ENCODE measurements at places on chromosomes 3 and 15.

DNA sequence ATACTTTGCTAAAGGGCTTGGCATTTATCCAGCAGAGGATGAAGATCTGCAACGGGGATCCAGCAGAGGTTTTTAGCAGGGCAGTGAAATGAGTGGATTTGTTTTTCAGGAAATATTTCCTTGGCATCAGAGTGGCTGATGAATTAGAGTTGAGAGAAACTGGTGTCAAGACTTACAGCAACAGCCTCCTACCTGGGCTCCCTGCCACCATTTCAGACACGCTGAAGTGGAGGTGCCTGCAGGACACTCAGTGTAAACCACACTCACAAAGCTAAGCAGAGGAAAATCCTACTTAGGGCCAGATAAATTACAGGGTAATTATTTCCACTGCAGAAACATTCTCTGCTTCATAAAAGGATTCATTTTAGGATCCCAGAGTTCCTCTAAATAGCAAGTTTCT lies 519.7 kb downstream of the FGF12 start:
- no peak for DNase-seq

- DNase-seq = no peak
Observed at GRCh38 chr3:142429582-142429981, 18.3 kb downstream of the XRN1 start.

DNA sequence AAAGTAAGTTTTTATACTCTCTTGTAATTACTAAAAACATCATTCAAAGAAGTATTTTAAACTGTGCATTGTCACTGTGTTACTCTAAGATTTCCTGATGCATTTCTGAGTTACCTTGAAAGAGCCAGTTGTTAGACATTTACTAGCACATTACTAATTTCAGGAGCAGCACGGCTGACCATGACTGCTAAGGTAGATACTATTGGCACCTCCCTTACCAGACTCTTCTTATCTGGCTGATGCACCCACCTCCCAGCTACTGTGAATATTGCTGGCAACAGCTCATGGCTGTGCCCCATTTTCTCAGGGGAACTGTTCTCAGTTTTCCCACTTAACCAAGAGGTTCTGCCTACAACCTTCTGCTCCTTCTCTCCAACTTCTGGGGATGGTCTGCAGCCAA lies 29.4 kb downstream of the COL6A5 start:
- no peak for DNase-seq

GRCh38 chr3:156341831-156342416 lies 213.0 kb downstream of the SSR3 start:
- DNase-seq = no peak

GRCh38 chr15:80684697-80685096 lies 10.4 kb upstream of the ABHD17C start:
- no peak for DNase-seq

GRCh38 chr3:138845771-138846173 lies 11.0 kb upstream of the PIK3CB start:
- no peak for DNase-seq

DNA sequence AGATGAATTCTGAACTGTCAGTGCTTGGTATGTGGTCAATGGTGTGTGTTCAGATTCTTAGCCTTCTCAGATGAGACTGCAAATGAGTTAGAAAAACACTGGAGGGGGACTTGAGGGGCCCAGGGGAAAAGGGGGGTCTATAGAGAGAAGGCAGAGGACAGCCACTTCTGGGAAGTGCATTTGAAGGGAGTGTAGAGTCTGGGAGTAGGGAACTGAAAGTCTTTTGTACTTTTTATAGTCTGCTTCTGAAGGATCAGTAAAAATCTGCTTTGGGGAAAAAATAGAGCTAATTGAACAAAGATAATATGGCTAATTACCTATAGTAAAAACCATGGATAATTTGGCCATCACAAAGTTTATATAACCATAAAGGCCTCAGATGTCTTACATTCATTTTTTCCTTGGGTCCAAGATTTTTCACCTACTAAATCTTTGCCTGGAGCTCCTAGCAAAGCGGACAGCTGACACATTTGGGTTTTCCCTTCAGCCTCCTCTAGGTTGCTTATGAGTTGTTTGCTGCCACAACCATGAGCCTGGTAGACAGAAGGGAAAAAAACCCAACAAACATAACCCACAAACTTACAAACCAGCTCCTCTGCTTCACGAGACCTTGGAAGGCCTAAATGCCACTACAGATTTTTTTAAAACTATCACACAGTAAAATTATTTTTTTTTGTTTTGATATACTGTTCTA lies 48.8 kb downstream of the CD86 start:
- DNase-seq = no peak

DNA sequence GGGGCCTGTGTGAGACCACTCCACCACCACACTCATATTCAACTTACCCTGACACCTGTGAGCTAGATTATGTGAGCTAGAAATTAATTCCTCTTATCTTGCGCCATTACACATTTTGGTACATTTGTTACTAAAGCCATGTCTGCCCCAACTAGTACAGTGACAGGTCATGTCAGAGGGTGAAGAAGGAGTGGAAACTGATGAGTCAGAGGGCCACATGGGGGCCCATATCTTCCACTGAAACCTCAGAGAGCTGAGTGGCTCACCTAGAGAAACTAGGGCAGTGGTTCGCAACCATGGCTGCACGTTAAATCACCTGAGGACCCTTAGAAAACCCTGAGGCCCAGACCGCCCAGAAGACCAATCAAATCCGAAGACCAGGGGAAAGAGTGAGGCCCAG lies 15.7 kb upstream of the MEF2A start:
- no peak for DNase-seq

- no peak for DNase-seq
Observed at GRCh38 chr3:88918841-88919240, 188.6 kb upstream of the EPHA3 start.

- DNase-seq = no peak
Observed at GRCh38 chr3:142282503-142282902, 57.1 kb upstream of the GK5 start.

DNA sequence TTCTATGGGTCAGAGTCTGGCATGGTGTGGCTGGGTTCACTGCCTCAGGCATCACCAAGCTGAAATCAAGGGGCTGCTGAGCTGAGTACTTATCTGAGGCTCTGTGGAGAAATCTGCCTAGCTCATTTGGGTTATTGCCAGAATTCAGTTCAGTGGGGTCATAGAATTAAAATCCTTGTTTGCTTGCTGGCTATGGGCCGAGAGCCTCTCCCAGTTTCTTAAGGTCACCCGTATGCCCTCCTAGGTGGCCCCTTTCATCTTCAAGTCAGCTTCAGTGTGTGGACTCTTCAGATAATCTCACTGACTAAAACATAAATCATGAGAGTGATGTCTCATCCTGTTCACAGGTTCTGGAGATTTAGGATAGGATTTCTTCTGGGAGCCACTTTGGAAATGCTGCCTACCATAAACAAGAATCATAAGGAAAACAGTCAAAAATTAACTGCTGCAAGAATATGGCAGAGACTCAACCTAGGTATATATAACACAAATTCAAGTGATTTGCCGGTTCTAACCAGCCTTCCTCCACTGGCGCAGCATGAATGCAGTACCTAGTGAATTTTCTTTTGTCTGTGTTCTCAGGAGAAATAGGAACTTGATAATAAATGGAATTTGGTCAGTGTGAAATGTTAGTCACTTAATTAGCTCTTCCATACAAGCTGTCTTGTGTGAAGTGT lies 5.3 kb downstream of the CP start:
- no peak for DNase-seq

DNA sequence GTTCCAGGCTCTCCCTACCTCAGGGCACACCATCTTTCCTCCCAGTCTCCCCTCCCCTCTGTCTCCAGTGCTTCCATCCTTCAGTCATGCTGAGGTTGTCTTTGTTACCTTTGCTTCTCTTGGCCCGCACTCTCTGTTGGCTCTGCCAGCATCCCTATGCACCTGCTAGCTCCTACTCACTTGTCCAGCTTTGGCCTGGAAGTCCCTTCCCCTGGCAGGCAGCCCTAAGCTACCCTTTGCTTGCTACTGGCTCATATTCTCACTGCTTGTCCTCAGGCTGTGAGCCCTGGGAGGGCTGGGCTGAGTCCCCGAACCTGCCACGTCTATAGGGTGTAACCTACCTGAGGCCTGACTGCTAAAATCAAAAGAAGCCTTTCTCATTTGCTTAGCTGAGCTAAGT lies 122.7 kb downstream of the PGPEP1L start:
- DNase-seq = no peak

DNA sequence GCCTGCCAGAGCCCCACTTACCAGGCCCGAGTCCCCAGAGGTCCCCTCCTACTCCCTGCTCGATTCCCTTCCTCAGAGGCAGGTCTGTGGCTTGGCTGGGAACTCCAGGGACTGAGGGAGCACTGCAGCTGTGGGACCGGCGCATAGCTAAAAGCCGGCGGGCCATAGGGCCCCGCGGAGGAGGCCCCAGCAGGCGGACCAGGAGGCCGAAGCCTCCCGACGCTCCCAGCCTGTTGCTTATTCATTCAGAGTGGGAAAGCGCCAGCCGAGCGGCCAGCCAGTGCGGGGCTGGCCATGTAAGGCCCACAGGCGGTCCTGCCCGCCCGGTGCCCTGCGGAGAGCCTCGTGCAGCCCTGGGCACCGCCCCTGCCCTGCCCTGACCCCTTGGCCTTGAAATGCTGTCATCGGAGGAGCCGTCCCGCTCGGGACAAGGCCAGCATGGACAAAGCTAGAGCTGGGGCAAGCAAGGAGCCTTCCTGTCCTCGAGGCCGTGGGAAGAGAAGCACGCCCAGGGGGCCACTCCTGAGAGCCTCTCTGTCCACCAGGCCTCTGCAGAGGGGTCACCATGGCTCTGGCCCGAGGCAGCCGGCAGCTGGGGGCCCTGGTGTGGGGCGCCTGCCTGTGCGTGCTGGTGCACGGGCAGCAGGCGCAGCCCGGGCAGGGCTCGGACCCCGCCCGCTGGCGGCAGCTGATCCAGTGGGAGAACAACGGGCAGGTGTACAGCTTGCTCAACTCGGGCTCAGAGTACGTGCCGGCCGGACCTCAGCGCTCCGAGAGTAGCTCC lies at the start of gene LOXL1:
Gene LOXL1 (plus strand): TSS at position 244 of the 784 bp plus-strand sequence. CDS start 322 bp downstream, at position 566.
- no peak for DNase-seq

DNA sequence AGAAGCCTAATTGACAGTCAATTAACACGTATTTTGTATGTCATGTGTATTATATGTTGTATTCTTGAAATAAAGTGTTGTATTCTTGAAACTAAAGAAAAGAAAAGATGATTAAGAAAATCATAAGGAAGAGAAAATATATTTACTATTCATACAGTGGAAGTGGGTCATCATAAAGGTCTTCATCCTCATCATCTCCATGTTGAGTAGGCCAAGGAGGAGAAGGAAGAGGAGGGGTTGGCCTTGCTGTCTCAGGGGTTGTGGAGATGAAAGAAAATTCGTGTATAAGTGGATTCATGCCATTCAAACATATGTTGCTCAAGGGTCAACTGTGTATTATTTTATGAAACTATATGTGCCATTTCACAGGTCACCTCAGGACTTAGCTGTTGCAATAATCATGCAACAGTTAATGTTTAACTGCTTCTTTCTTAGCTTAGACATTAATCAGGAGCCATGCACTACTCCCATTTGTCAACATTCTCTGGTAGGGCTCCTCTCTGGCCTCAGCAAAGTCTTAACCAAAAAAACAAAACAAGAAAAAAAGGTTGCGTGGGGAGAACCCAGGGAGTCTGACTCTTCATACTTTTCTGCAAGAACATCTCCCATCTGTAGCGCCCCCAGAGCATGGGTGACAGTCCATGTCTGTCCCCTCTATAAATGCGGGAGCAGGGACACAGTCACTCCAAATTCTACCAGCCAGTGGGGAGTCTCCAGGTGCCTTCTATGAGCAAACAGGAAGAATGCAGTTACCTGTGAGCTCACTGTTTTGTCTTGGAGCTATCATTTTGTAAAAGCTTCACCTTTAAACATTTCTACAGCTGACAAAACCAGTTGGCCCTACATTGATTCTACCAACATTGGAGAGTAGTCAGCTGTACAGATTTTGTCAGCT lies 19.9 kb upstream of the LRRC2 start:
- DNase-seq = no peak

- DNase-seq = no peak
Observed at GRCh38 chr15:78130466-78131294, 565 bp downstream of the CIB2 start.

DNA sequence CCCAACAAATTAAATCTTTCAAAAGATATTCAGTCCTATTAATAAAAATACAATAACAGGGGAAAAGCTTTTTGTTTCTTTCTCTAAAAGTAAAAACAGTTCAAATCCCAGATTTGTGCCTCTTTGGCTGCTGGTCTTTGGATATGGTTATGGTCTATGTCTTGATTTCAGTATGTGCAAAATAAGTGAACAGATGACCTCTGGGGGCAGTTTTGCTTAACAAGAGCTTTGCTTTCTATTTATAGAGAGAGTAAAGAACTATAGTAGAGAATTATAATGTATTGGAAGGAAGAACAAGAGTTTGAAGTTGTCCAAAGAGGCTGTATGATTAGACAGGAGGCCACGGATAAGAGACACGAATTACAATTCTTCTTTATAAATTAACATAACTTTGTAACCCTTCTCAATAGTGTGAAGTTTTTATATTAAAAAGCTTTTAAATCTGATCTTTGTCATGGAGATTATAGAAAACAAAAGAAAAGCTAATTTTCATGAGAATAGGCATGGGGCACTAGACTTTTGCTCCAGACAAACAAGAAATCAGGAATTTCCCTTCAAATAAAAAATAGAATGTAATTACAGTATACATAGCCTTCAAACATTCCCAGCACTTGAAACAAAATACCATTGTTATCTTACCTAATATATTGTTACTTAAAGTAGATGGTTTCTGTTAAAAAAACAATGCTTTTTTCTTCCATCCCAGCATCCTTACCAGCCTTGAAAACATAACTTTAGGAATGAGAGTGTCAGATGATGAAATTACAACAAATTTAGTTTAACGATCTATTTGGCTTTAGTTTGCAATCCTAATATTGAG lies 432.7 kb upstream of the ARHGEF26 start:
- no peak for DNase-seq

- DNase-seq = no peak
Observed at GRCh38 chr3:72141264-72141663, 356.3 kb upstream of the PROK2 start.

- DNase-seq = no peak
Observed at GRCh38 chr15:45093013-45093412, 21.0 kb downstream of the DUOX2 start.

GRCh38 chr15:28942046-28942445 lies 56.3 kb downstream of the APBA2 start:
- DNase-seq = no peak

DNA sequence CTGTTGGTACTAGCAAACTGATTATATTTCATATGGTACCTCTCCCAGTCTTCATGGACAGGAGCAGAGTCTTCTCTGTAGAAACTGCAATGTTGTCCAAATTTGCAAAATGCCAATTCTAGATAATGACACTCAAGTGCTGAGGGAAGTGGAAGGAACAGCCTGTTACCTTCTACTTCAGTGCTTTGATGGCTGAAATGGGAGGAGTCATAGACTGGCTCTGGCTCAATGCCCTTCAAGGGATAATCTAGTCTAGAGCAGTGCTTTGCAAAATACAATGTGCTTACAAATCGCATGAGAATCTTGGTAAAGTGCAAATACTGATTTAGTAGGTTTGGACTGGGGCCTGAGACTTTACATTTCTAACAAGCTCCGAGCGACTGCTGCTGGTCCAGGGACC lies 51.7 kb upstream of the ACP3 start:
- DNase-seq = no peak

GRCh38 chr3:136311261-136311660 lies 61.1 kb downstream of the PCCB start:
- no peak for DNase-seq

GRCh38 chr3:123258811-123259420 lies 57.2 kb downstream of the SEC22A start:
- DNase-seq = no peak
